Activated naive CD4-positive, alpha-beta T cell treated with anti-CD3 and anti-CD28 coated beads for 36 hours (primary cell): ENCODE measurements at places on chromosomes 7 and 10. TPM values are rescaled to one million over a fixed set of nuclear protein-coding genes. Genes with fewer than 3 reads are reported as not detected.
A peak's percentile ranks its signal among the peaks of the same experiment; 100 is the strongest.

GRCh38 chr7:93927585-93927984 lies 6.0 kb downstream of the GNG11 start:
- no peak for DNase-seq

CYP2C19 gene
- 0.22 TPM for total RNA-seq

GRCh38 chr7:127581716-127582115 lies 3.7 kb downstream of the GCC1 start:
- no peak for DNase-seq

ANTXRL gene
- total RNA-seq, result not detected

NKX2-3 gene
- total RNA-seq, result not detected

- no peak for DNase-seq
These were observed 373.7 kb downstream of the PHTF2 start for GRCh38 chr7:78172267-78172757.

- peak; percentile 39 for DNase-seq
These were observed 83.0 kb upstream of the ADRB1 start for GRCh38 chr10:113960617-113961181.

DNA sequence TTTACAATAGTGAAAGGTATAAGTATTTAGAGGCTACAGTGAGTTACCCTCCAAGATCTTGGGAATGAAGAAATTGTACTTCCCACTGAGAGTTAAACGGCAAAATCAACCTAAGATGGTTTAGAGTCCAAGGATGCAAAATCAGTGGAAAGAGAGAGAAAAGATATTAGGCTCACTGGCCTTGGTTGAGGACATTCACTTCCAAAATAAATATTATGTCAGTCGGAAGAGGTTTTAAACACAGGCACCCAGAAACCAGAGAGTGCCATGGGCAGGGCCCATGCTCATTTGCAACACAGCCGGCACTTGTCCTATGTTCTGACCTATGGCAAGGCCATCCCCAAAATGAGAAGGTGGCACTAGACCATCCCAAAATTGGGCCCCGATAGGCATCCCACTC lies 3.9 kb upstream of the WDR91 start:
- DNase-seq, result no peak

- DNase-seq, result peak; percentile 77
These were observed 66.9 kb downstream of the STK17A start for GRCh38 chr7:43649755-43650274.

- no peak for DNase-seq
These were observed 100.9 kb upstream of the SH2B2 start for GRCh38 chr7:102185796-102186195.

GRCh38 chr10:91311601-91312381 lies 91.3 kb downstream of the PCGF5 start:
- DNase-seq, result no peak

DNA sequence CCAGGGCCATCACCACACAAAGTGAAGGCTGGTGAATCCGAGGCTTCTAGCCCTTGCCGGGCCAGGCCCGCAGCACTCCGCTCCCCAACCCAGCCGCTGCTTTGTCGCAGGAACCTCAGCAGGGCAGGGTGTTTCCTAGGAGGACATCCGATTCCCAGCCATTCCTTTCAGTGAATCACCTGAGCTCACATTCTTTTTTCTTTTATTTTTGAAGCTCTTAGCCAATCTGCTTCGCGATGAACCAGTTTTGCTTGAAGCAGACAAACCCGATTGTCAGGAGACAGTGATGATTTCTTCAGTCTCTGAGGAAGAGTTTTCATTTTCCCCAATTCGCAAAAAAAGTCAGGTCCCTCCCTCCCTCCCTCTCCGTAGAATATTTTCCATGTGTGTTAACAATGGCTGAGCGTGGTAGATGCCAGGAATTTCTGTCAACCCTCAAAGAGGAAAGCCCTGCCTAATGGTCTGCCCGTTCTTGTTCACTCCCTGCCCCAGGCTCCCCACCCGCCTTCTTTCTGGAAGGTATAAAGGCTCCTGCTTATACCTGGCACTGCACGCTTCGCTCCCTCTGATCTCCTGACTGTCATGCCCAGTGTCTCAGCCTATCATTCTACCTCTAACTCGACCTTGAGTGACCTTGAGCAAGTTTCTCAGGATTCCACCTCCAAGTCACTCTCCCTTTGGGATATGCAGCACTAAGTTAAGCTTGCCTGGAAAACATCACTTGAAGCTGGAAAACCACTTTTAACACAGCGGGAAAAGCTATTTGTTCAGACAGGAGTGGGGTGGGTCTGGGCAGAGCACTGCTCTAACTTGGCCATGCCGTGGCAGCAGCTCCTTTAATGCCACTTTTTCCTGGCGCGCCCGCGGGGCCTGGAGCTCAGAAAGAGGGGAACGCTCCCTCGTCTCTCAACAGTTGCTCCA lies 35.1 kb downstream of the EGFR start:
- no peak for DNase-seq
